ENCODE measurements at places on chromosomes 7 and 10.
A peak's percentile ranks its signal among the peaks of the same experiment; 100 is the strongest.

- no peak for DNase-seq
Observed at GRCh38 chr7:46202379-46202778, 281.3 kb upstream of the IGFBP3 start.

- no peak for DNase-seq
Observed at GRCh38 chr7:69398986-69399385, 199.3 kb upstream of the AUTS2 start.

- DNase-seq, result no peak
Observed at GRCh38 chr10:97538411-97538810, 34.2 kb upstream of the ANKRD2 start.

- no peak for DNase-seq
Observed at GRCh38 chr7:1925973-1926907, 256.2 kb downstream of the ELFN1 start.

DNA sequence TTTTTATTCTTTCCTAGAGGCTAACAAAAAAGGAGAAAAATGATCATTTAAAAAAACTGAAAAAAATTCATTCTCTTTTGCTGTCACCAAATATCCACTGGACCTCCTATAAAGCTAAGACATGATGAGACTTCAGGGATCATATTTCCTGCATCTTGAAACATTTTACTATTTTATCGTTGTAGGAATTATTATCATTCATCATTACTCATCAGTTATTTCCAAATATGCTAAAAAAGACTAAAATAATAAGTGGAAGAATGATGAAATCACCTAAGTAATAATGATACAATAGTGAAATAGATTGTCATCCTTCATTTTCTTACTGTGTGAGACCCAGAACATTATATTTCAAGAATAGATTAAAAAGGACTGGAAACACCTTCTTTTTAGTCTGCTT, 28.3 kb downstream of the TAF3 start:
- peak; percentile 4 for DNase-seq

GRCh38 chr10:72332423-72333111, 22.2 kb downstream of the DNAJB12 start:
- no peak for DNase-seq

GRCh38 chr7:86765931-86766330, 122.2 kb downstream of the GRM3 start:
- no peak for DNase-seq

DNA sequence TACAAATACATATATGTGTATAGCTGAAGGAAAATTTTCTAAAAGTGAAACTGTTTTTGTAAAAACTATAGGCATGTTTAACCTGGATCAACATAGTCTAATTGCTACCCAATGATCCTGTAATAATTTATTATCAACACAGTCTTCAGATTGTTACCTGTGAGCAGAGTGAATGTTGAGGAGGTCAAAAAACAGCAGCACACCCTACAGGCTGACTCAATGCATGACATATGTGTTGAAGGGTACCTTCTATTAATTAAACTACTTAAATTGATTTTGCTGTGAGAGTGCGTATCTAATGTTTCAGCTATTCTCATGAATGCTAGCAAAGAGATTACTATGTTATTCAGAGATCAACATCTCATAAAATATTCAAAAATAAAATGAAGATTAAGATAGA, 411.4 kb downstream of the TNS3 start:
- no peak for DNase-seq

GRCh38 chr7:105021352-105021751, 7.3 kb downstream of the KMT2E start:
- no peak for DNase-seq

- no peak for DNase-seq
Observed at GRCh38 chr10:61257136-61257535, 196.0 kb downstream of the TMEM26 start.

DNA sequence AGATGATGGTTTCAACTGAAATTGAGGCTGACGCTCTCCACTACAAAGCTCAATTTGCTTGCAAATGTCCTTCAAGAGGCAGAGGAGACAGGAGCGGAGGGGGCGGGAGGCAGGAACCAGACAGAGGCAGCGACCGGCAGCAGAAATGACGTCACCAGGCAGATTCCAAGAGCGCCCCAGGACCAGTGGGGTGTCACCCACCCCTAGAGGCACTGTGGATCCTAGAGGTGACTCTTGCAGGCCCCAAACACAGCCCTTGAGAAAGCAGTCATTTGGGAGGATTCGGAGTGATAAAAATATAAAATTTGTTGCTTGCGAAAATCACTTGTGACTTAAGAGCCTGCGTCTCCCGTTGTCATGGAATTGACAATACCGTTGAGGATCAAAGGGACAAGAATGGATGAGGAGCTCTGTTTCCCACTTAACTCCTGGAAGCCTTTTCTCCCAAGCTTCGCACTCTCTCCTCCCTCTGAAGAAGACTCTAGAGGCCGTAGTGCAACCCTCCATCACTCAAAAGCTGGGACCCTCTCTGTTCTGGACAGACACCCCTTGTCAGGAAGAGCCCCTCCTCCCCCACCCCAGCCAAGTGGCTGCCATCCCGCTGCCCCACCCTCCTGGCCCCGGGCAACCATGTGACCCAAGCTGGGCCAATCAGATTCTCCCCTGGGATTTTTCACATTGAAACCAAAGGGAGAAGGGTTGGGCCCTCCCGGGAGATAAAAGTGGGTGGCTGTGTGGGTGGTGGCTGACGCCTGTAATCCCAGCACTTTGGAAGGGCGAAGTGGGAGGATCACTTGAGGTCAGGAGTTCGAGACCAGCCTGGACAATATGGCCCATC, 16.3 kb upstream of the SLC29A4 start:
- no peak for DNase-seq

- DNase-seq, result no peak
Observed at GRCh38 chr10:89741126-89741762, 39.9 kb downstream of the KIF20B start.

GRCh38 chr7:3027005-3027845, 16.4 kb downstream of the CARD11 start:
- no peak for DNase-seq

- no peak for DNase-seq
Observed at GRCh38 chr10:10796061-10796773, 221.5 kb upstream of the CELF2 start.

DNA sequence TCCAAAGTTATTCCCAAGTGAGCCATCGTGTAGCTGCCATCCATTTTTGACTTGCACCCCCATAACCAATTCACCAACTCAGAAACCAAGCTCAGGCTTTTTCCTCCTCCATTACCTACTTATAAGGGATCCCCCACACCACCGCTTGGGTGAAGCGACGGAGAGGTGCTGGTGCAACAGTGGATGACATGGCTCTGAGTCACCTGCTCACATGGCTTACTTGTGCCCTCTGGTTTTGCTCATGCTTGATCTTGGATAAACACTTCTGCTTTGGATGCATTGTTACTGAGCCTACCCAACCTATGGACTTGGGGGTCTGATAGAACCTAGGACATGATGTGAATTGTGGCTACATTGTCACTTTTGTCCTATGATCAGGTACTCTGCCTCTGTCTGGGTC, 12.0 kb upstream of the AKR1B1 start:
- no peak for DNase-seq

DNA sequence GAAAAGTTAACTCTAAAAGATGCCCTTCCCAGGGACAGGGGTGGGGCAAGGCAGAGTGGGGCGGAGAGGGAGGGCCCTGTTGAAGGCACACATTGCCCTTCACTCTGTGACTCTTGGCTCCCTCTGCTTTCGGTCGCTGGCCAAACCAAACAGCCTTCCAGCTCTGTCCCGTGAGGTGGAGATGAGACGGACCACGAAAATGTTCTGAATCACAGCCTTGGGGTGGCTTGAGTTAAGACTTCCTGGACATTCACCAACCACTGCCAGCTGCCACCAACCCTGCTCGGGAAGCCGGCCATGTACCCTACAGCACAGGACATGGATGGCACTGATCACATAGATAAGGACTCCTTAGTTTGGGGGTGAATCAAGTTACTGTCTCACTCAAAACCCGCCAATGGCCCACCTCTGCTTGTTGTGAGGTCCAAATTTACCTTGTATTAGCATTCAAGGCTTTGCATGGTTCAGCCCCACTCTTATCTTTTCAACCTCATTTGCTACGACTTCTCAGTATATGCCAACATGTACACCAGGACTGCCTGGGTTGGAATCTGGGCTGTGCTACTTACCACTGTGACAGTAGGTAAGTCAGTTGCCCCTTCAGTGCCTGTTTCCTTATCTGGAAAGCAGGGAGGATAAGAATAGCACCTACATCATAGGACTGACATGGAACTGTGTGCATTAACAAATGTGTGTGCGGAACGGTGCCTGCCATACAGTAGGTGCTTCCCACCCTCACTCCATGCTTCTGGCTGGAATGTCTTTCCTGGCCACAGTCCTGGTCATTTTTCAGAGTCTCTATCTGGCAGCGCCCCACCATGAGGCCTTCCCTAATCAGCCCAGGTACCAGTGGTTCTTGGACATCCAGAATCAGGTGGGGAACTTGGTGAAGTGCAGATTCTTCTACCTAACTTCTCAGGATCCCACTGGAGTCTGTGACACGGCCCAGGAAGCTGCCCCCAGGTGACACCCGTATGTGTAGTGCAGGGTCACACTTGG, 28.0 kb downstream of the ITPRIP start:
- peak; percentile 76 for DNase-seq

DNA sequence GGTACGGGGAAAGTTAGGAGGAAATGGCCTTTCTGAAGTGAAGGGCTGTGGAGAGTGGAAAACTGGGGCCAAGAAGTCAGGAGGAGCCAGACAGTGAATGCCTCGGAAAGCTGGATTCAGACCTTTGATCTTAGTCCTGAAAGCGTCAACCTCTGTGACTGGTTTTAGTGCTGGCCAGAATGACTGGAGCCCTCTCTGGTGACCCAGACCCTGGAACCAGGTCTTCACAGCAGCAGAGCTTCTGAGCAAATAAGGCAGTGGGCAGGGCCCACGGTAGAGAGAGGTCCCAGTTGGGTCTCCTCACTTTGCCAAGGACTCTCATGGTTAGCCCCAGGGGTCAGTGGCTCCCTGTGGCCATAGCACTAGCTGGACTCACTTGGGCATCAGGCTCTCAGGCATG, 157.7 kb upstream of the EEPD1 start:
- no peak for DNase-seq

- no peak for DNase-seq
Observed at GRCh38 chr10:4427532-4427931, 398.5 kb upstream of the AKR1E2 start.

DNA sequence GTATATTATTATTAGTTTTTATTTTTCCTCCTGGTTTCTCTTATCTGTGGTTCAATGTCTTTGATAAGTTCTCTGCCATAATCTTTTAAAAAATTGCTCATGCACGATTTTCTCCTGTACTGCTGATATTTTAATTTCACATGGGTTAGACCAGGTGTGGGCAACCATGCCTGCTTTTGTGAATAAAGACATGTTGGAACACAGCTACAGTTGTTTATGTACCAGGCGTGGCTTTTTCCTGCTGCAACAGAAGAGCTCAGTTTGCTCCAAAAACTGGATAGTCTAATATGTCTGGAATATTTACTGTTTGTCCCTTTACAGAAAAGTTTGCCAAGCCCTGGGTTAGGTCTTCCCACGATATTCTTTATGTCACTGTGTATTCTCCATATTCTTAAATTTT, 105.2 kb downstream of the VWC2 start:
- no peak for DNase-seq

DNA sequence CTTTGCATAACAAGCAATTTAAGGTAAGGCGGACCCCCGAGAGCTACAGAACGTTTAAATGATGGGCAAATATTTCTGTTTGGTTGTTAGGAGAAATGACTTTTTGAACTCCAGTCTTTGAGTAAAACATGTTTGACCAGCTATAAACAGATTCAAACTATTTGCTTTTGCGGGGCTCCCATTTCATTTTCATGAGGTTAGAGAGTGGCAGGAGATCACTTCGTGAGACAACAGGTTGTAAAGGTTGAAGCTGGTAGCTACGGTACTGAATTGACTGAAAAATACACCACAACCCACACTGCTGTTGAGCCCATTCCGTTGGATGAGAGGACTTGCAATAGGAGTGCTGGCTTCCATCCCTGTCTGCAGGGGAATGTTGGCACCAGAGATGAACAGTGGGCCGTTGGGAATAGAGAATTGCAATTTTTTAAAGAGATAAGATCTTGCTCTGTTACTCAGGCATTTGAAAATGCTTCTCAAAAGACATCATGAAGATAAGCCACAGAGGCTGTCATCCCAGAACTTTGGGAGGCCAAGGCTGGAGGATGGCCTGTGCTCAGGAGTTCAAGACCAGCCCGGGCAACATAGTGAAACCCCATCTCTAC, 65.7 kb upstream of the CARD11 start:
- DNase-seq, result no peak

DNA sequence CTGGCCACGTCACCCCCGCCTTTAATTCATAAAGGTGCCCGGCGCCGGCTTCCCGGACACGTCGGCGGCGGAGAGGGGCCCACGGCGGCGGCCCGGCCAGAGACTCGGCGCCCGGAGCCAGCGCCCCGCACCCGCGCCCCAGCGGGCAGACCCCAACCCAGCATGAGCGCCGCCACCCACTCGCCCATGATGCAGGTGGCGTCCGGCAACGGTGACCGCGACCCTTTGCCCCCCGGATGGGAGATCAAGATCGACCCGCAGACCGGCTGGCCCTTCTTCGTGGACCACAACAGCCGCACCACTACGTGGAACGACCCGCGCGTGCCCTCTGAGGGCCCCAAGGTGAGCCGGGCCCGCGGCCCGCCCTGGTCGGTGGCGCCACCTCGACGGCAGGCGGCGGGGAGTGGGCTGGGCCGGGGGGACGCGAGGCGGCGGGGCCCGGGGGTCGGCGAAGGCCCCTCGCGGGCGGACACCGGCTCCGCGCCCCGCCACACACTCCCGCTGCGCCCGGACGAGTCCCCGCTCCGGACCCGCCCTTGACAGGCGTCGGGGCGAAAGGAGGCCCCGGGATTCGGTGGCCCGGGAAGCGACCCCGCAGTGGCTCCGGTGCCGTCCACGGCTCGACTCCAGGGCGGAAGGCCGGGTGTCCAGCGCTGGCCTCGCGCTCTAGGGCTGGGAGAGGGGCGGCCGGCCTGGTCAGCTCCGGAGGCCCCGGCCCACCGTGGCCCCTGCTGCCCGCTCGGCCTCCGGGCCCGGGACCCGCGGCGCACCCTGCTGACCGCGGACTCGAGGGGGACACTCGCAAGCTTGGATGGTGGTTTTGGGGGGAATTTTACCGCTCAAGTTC, 557 bp downstream of the BAG3 start:
- DNase-seq, result no peak

DNA sequence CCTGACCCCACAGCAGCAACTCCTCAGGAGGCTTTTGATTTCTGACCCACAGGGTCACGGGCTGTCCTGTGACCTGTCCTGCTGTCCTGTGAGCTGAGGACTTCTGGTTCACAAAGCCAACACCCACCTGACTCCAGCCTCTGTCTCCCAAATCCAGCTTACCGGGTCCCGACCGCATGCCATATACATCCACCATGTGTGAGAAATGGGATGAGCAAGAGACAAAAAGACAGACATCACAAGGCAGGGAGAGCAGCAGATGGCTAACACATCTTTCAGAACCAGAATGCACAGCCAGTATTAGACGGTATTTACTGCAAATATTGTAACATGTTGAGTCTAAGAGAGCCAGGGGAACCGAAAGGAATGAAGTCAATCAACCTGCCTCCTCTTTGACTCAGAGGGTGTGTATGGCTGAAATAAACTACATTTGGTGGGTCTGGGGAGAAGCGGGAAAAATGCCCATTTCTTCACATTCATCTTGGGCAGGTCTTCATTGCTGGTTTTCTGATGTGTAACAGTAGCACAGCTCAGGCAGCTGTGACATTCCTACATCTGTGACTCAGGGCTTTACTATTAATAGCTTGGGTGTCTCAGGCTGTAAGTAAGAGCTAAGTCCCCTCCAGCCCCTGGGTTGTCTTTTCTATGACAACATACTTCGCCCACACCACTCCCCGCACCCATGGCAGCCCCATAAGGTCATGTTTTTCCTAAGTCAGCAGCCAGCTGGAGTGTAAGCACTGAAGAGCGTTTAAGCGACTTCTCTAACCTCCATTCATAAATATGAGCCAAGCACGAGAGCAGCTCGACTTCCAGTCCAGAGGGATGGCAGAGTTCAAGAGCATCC, 25.0 kb downstream of the ABLIM1 start:
- peak; percentile 80 for DNase-seq
